Stimulated activated CD8-positive, alpha-beta memory T cell treated with anti-CD3 and anti-CD28 coated beads, Interleukin-2, amount 100 ng/mL, for 1 hour (primary cell): ENCODE measurements at places on chromosomes 2 and 18.

DNA sequence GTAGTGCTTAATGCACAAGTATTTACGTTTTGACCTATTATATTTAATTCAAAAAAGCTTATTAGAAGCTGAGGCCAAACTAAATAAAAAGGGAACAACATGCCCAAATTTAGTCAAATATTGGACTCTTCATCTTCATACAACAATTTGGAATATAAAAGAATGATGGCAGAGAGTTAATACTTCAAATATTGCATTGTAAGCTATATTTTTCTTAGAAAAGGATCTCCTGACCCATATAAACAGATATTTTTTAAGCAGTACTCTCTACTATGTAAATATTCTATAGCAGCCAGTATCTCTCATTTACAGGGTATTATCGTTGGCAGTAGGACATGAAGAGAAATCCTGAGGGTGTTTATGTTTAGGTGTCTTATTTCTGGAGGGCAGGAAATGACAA, 531.2 kb downstream of the NYAP2 start:
- no peak for DNase-seq

DNA sequence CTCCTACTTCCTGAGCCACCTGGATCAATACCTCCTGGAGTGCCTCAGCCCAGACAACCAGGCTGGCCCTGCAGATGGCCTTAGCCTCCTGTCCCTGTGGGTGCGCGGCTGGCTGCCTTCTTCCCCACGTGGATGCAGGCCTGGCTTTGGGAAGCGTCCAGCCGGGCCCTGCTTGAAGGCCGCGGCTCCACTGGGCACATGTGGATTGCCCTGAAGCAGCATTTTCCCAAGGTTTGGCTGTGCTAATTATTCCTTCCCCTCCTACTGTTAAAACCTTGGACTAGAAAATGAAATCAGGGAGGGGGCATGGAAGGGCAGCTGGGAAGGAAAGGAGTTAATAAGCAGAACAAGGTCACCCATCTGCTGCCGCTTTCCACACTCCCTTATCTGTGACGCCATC, 143.0 kb upstream of the GATA6 start:
- DNase-seq, result no peak

GRCh38 chr2:237875256-237876060, 16.0 kb downstream of the RAMP1 start:
- DNase-seq, result no peak

DNA sequence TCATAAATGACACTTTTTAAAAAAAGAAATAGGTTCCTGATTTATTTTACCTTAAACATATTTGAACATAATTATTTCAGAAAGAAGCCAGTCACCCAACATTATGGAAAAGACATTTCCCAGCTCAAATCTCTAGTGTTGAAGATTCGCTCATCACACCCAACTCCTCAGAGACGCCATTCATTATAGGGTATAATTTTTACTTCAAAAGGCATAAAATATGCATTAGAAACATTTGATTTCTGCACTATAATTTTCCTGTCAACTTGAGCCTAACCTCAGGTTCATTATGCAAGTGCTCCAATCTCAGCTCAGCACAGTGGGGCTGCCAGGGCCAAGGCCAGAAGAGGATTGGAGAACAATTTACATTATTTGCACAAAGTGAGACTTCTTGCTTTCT, 58.8 kb upstream of the TTN start:
- no peak for DNase-seq

- no peak for DNase-seq
These were observed 37.1 kb downstream of the BCL11A start for GRCh38 chr2:60516383-60516811.

DNA sequence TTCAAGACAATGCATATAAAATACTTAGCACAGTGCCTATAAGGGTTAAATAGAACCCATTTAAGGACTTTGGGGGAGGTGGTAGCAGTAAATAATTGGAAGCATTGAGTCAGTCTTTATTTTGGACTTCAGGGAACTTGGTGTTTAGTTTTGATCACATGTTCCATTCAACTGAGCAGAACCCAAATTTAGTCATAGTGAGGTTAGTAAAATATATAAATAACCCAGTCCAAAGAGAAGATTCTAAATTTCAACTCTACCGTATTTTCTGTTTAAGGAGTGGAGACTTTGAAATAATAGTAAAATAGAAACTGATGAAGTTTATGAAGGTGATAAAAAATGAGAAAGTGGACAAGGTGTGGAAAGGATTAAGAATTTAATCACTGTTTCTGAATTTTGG, 19.7 kb downstream of the TWSG1 start:
- DNase-seq, result no peak

DNA sequence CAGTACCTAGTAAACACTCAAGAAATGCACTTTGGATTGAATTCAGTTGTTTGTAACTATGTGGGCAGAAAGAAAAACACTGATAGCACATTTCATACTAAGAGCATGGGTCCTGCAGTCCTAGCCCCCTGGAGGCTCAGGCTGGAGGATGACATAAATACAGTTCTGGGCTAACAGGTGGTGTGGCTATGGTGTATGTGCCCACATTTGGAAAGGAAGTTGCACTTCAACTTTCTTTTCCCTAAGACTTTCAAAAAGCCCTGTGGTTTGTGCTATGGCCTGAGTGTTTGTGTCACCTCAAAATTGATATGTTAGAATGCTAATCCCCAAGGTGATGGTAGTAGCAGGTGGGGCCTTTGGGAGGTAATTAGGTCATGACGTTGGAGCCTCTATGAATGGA, 218.2 kb downstream of the CDCA7 start:
- no peak for DNase-seq

GRCh38 chr2:20698916-20699613, 32.1 kb downstream of the GDF7 start:
- DNase-seq, result no peak

GRCh38 chr18:23684515-23685197, 4.6 kb upstream of the LAMA3 start:
- DNase-seq, result no peak

DNA sequence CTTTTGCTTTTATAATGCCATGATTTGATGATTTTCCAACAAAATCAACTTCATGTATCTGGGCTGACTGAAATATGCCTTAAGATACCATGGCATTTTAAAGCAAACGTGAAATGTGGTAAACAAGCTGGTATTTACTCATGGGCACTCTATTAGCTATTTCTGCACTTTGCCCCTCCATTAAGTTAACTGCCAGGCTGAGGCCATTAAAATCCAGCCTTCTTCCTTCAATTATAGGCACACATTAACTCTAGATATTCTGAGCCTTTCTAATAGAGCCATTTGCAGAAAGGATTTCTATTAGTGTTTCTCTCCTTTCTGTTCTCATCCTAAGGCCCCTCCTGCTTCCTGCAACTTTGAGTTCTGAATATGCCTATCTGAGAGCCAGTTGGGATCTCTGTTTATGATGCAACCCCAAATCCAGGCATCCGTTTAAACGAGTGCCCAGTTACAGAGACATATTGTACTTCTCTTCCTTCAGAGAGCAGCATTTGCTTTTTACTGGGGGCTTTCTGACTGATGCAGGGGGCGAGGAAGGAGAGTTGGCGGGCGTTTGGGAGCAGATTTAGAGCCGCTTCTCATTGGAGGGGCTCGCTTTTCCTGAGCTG, 1.6 kb upstream of the KCNJ3 start:
- no peak for DNase-seq

DNA sequence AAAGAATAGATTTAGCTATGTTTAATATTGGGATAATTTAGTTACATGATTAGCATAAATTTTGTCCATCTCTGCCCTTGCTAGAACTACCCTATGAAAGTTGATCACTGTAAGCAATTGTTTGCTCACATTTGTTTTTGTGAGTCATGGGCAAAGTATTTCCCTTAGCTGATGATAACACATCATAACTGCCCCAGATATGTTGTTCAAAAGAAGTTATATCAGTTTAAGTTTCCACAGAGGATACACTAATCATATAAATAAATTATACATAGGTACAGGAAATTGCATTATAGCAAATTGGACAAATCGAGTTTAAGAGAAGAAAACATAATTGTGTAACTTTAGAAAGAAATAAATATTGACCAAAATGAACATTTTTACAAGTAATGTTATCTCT, 223.2 kb upstream of the PIK3C3 start:
- no peak for DNase-seq

GRCh38 chr2:109317471-109318095, 188.6 kb downstream of the SH3RF3 start:
- no peak for DNase-seq

DNA sequence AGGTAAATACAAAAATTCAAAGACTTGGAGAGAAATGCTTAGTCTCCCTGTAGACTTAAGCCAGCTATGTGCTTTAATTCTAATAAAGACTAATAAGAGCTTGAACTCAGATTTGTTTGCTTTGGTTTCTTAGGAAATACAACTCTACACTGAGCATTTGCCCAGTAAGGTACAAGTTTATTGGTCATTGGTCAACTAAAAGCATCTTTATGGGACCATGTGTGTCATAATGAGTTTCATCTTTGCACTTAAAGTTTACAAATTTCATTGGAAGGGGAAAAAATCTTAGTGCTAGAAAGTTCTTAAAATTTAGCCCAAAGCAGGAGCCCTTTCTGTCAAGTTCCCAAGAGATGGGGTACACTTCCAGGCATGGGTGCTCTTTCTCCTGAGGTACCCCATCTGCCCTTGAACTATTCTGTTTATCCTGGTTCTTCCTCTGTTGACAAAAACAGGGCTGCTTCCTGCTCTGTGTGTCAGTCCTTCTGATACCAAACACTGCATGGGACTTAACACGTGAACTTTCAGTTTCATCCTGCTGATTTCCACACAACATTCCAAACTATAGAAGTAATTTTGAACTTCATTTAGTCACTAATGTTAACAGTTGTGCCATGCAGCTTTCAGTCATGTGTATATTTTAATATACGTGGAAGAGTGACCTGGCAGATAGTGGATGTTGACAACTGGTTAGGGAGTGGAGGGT, 200.2 kb downstream of the TPGS2 start:
- no peak for DNase-seq

DNA sequence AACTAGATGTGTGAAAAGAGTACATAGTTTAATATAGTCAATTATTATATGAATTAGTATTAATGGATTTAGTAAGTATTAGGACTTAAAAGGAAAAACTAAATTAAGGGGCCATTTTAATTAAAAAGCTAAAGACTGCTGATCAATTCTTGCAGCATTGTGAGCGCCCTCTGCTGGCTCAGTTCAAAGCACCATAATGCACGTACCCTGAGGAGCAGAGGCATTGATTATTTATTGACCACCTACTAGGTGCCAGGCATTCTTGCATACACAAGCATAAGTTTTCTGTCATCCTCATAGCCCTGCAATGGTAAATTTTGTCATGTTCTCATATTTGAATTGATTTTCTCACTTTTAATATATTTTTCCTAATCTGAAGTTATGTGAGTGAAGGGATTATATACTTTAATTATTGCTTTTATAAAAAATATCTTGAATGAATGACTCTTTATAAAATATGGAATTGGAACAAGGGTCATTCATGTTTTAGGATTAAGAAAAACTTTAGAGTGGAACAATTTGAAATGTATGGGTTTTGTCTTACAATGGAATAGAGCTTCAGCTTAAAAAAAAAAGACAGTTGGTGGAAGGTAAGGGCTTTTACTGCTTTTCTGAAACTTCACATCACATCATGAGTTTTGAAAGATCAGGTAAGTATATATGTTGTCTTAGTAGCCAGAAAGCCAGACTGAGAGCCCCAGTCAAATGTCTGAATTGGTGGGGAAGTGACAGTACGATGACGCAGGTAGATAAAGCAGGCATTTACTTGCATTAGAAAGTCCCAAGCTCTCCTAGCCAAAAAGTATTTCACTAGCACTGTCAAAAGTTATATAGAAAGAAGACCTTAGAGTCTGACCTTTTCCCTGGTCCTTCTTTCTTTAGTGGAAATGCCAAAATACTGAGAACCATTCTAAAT, 9.7 kb downstream of the ITGA4 start:
- peak; percentile 37 for DNase-seq

DNA sequence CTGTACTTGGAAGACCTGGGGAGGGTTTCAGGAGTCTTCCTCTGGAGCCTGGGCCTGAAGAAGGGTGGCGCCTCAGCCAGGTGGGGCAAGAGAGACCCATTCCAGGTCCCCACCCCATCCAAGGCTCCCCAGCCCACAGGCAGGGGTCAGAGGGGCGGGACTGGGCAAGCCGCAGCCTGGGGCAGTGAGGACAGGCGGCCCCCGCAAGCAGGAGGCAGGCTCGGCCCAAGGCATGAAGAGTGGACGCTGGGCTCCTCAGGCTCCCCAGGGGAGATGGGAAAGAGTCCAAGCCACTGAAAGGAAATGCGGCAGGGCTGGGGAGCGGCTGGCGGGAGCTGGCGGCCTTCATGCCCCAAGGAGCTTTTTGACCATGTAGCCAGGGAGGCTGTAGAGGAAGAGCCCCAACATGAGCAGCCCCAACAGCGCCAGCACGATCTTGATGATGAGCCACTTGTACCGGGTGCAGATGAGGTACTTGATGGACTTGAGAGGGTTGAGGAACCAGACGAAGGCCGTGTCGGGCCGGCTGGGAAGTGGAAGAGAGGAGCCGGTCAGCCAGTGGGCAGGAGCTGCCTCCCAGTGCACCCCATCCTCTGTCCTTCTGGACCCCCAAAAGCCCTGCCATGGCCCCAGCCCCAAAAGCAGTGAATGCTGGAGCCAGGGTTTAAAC, 20.1 kb downstream of the OTOF start:
- DNase-seq, result no peak

DNA sequence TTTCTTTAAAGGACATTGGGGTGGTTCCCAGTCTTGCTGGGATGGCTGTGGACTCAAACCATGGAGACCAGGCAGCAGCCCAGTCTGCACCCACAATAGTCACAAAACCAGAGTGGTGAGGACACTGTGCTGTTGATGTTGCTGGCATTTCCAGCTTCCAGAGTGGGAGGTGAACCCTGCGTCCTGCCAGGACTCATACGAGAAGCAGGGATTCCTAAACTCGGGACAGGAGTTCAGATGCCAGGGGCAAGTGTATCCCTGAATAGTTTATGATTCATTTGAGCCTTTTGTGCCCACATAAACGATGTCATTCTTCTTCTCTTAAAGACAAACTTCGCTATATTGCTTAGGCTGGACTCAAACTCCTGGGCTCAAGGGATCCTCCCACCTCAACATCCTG, 62.8 kb downstream of the TCF7L1 start:
- DNase-seq, result no peak
